Stimulated activated CD4-positive, alpha-beta T cell treated with anti-CD3 and anti-CD28 coated beads, Interleukin-4, amount 100 ng/mL, for 1 hour (primary cell): ENCODE measurements at places on chromosomes 1 and 21.

GRCh38 chr1:41774471-41774990 is 144.2 kb downstream of the HIVEP3 start:
- DNase-seq = no peak

DNA sequence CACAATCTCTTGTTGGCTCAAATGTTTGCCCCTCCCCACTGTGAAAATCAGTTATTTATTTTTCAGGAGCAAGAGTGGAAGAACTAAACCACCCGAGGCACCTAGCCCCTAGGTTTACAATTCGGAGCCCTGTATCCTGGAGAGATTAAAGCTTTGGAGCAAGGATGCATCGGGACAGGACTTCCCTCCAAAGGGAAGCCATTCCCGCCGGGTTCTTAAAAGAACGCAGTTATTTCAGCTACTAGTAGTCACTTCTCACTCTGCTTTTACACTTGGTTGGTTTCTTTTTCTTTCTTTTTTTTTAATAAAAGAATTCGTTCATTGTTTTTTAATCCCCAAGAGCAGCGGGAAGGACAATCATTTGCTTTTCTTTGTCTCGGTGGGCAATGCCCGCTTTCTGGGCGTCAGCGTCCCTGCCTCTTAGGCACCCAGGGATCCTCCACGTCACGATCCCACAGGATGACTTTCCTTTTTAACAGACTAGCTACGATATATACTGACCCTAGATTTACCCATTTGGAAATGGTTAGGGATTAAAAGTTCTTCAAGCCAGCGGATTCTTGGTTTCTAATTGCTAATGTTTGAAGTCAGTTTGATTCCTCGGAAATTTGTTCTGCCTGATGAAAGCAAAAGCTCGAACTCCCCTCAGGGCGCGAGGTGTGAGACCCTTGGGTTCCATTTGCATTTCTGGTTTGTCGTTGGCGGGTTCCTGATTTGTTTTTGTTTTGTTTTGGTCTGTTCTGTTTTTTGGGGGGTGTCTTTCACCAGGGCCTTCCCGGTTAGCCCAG is 9.0 kb downstream of the TBX15 start:
- no peak for DNase-seq

DNA sequence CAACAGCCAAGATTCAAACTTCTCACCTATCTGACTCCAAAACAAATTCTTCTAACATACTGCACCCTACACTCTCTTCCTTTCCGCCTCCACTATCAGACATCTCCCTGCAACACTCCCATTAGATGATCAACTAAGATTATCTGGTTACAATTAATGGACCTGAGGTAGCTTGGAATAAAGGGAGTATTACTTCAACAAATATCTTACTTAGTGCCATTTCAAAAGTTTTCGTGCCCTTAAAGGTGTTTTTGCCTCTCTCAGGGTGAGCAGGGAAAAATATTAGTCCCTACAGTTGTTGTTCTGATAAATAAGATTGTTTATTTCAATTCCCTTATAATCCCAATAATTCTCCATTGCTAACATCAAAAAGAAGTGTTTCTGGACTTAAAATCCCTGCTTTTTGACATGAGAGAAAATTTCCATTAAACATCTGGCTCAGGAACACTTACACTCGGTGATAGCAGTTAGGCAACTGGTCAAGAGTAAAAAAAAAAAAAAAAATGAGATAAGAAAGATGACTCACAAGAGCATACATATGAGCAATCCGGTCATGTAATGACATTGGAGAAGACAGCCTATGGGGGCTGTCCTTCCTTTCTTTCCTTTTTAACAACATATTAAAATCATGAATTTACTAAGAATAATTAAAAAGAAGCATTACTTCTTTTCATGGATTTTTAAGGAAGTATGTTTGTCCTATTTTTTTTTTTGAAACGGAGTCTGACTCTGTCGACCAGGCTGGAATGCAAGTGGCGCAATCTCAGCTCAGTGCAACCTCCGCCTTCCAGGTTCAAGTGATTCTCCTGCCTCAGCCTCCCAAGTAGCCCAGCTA is 7.6 kb downstream of the RSBN1 start:
- DNase-seq = no peak

DNA sequence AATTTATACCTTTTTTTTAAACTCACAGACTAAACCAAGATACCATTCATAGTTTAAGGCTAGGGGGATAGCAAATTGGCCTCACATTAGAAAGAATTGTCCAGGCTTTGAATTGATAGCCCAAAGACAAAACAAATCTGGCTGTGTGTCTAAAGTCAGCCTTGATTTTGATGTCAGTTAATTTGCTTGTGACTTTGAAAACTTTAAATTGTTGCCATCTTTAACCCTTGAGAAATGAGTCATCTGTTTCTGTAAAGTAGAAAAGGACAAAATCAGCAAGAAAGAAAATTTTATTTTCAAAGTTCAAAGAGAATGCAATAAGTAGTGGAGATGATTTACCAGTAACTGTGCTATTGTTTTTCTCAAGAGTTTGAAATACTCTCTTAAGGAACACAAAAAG is 184.5 kb downstream of the RGS7 start:
- DNase-seq = no peak

DNA sequence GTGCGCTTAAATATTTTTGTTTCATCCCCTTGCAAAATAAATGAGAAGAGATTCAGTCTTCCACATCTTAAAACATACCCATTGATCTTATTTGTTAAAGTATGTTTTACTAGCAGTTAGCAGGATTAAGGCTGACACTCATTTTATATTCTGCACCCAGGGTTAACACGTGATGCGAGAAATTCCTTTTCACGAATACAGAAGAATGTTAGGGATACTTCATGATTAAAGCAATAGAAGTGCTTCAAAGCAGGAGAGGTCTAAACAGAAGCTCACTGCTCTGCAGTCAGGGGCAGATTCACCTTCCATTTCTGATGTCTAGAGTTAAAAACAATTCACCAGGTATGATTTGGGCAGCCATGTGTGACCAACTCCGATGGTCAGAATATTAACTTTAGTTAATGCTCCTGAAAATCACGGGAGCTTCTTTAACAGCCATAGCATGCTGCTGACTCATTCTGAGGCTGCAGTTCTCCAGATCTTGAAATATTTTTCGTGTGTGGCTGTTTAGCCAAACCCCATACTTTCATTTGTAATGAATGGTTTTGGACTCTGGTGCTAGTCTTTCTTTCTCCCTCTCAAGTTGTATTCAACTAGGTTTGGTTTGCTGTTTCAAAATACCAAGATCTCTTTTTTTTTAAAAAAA is 19.7 kb downstream of the BCAR3 start:
- DNase-seq = no peak

GRCh38 chr1:115828101-115829022 is 12.6 kb downstream of the NHLH2 start:
- DNase-seq = peak; percentile 7

GRCh38 chr1:171180670-171181069 is 4.4 kb upstream of the FMO2 start:
- no peak for DNase-seq

GRCh38 chr21:33655588-33656221 is 13.4 kb downstream of the ITSN1 start:
- no peak for DNase-seq

DNA sequence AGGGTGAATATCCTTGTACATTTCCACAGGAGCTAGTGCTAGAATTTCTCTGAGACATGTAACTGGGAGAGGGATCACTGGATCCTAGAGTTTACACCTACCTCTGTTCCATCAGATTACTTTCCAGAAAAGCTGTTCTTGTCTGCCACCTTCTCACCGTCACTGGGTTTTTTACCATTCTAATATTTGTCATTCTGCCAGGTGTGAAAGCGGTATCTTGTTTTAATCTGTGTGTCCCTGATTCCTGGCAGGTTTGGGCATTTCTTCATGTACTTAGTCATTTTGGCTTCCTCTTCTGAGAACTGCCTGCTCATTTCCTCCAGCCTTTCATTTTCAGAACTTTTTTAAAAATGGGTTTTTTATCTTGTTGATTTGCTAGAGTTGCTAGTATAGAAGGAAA is 5.1 kb downstream of the PMF1 start:
- no peak for DNase-seq

- no peak for DNase-seq
Measured at GRCh38 chr1:204583909-204584632, 67.9 kb downstream of the MDM4 start.

- DNase-seq = no peak
Measured at GRCh38 chr1:212301580-212301979, 16.4 kb downstream of the PPP2R5A start.

DNA sequence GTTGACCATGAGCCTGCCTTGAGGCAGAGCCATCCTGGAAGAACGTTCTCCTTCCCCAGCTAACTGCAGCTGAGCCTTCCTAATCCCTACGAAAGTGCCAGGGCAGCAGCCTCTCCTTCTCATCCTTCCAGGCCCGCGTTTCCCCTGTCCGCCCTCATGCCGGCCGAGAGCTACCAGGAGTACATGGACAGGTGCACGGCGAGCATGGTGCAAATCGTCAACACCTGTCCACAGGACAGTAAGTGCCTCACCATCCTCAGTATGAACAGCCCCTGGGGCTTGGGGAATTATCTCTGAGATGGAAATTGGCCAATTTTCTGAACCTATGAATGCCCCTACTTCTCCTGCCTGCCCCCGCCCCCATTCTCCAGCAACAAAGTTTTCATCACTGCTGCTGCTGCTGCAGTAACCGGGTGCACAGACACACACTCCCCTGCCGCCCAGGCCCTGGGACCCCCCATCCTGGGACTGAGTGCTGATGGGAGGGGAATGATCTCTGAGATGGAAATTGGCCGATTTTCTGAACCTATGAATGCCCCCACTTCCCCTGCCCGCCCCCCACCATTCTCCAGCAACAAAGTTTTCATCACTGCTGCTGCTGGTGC is 39.6 kb downstream of the UBASH3A start:
- DNase-seq = no peak

GRCh38 chr21:42280356-42281180 is 34.6 kb downstream of the TFF3 start:
- DNase-seq = no peak
